ENCODE measurements at places on chromosomes 13 and 19. TPM values are rescaled to one million over a fixed set of nuclear protein-coding genes. Genes with fewer than 3 reads are reported as not detected.

Gene URAD
- not detected for total RNA-seq

Gene GRK1
- 0.24 TPM for total RNA-seq

Gene ANKLE1
- total RNA-seq: 5.9 TPM

Gene GPR18
- not detected for total RNA-seq

Gene LGALS4
- total RNA-seq: 33.4 TPM

Gene PGLYRP1
- total RNA-seq: not detected

Gene CCNA1
- 3.5 TPM for total RNA-seq

Gene CILP2
- total RNA-seq: 0.74 TPM

Gene ZNF772
- total RNA-seq: 16.6 TPM

Gene RFPL4A
- not detected for total RNA-seq

Gene ATP8B3
- 0.48 TPM for total RNA-seq

Gene C3
- total RNA-seq: 8.2 TPM

Gene VSTM1
- not detected for total RNA-seq

Gene FLT1
- total RNA-seq: 0.79 TPM

Gene HIF3A
- 46.1 TPM for total RNA-seq

Gene CGB8
- 9.4 TPM for total RNA-seq

Gene CD70
- 0.74 TPM for total RNA-seq

Gene RNF17
- total RNA-seq: 0.12 TPM

Gene PRR19
- 2.4 TPM for total RNA-seq

Gene RB1
- total RNA-seq: 29.3 TPM

Gene FRY
- total RNA-seq: 11.4 TPM

Gene ZNF600
- total RNA-seq: 12.5 TPM

Gene CPAMD8
- total RNA-seq: 42.9 TPM

Gene ZNF549
- 9.2 TPM for total RNA-seq

Gene PEAK3
- total RNA-seq: not detected
